ENCODE measurements at places on chromosomes 2 and 18. TPM values are rescaled to one million over a fixed set of nuclear protein-coding genes. Genes with fewer than 3 reads are reported as not detected.

ATP6V1B1 gene
- not detected for total RNA-seq

UGT1A3 gene
- total RNA-seq, result not detected

DNA sequence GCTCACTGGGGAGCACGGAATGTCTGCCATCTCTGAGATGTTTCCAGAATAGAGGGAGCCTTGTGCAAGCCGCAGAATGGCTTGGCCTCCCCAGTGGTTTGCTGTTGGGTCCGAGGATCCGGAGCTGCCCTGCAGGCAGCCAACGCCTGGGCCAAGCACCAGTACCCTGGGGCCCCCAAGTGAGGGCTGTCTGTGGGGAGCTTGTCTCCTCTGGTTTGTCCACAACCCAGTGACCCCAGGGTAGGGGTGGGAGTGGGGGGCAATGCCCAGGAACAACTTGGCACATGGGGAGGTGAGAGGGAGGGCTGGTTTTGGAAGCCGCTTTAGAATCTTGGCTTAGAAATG, 147.1 kb downstream of the CABLES1 start:
- DNase-seq, result no peak

- no peak for DNase-seq
These were observed 198.7 kb downstream of the PTGR3 start for GRCh38 chr18:75010278-75010677.

- no peak for DNase-seq
These were observed 130.6 kb upstream of the ATP5MC3 start for GRCh38 chr2:175312137-175312536.

GRCh38 chr2:12352889-12353288, 363.8 kb upstream of the TRIB2 start:
- no peak for DNase-seq

GRCh38 chr18:53148123-53148522, 808.1 kb downstream of the DCC start:
- no peak for DNase-seq

- no peak for DNase-seq
These were observed 19.7 kb upstream of the AFF3 start for GRCh38 chr2:100161945-100162620.

All from activated T-cell treated with anti-CD3 and anti-CD28 coated beads, Interleukin-2, amount 50 U/mL, for 4 hours (primary cell).